ENCODE measurements at places on chromosomes 4 and X.

DNA sequence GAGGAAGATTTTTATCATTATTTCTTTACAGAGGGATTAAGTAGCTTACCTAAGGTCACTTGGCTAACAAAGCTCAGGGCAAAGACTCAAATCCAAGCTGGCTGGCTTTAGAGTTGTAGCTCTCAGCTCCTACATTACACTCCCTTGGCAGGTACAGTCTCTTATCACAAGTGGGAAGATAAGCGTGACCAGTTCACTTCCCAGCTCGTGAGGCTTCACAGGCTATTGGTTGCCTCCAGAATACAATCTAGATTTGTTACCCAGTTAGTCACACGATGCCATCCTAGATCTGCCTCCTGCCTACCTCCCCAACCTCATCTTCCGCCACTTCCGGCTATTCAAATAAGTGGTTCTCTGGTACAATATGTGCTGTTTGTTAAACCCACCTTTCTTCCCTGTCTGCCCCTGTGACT lies 3.7 kb downstream of the MMRN1 start:
- DNase-seq, result no peak

GRCh38 chrX:48493890-48494364 lies 14.9 kb upstream of the PORCN start:
- no peak for DNase-seq

DNA sequence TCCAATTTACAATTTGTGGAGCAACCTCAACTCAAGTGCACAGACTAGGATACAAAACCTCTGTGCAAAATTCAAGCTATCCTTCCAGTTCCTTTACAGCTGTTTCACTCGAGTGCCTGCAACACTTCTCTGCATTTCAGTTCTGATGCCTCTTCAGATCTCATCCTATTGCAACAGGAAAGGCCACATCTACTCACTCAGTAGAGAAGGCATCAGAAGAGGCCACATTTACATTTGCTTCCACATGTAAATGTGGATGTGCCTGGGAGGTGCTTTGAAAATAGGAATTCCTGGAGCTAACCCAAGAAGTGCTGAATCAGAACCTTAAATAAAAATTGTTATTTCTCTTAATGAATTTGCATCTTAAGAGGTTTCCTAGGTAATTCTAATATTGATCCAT lies 45.8 kb upstream of the SERTM2 start:
- DNase-seq, result no peak

GRCh38 chr4:8207314-8207713 lies 8.2 kb downstream of the SH3TC1 start:
- DNase-seq, result no peak

DNA sequence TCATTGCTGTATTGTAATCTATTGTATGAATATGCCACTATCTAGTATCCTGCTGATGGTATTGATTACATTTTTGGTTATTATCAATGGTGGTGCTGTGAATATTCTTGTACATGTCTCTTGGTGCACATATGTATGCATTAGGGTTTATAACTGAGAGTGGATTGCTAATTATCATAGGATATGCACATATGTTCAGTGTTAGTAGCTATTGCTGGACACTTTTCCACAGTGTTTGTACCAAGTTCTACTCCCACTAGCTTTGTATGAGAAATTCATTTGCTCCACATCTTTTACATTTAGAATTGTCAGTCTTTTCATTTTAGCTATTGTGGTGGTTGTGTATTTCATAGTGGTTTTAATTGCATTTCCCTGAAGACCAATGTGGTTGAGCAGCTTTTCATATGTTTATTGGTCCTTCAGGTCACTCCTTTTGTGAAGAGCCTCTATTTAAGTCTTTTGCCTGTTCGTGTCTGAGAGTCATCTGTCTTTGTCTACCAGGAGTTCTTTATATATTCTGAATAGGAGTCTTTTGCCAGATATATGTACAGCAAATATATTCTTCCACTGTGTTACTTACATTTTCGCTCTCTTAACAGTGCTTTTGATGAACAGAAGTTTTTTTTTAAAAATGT lies 87.1 kb downstream of the TBC1D19 start:
- DNase-seq, result no peak

GRCh38 chr4:138184886-138185285 lies 57.3 kb downstream of the SLC7A11 start:
- DNase-seq, result no peak

- no peak for DNase-seq
Observed at GRCh38 chrX:138914767-138915166, 203.2 kb upstream of the FGF13 start.

DNA sequence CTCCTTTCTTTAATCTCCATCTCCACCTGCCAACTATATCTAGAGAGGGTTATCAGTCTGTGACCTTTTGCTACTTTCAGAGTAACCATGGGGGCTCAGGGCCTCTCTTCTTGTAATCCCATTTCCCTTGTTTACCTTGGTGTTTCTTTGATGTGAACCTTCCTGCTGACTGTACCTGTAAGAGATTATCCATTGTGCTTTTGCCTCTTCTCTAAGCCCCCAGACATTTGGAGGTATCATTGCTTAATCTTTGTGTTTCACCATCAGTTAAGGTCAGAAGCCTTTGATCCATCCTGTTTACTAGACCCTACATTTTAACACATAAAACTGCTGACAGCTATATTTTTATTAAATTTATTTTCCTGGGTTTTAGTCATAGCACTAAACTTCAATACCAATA lies 111.8 kb upstream of the RAP2C start:
- DNase-seq, result no peak

GRCh38 chr4:165288226-165288625 lies 39.2 kb upstream of the MSMO1 start:
- DNase-seq, result no peak

DNA sequence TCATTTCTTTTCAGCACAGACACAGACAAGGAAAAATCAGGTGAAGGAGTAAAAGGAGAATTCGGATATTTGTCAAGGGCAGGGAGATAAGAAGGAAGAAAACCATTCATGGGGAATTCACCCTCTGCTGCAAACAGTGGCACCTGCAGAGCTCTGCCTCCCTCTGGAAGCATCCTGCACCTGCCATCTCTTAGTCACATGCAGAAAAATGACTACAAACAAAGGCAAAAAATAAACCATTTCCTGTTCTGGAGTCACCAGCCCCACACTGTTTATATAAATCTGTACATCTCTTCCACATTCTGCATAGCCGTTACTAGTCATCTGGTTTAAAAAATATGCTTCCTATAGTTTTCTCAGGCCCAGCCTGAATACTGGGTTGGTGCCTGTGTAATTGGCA lies 205.3 kb downstream of the ARAP2 start:
- no peak for DNase-seq

Data from stimulated activated CD4-positive, alpha-beta T cell treated with anti-CD3 and anti-CD28 coated beads, Interleukin-4, amount 100 ng/mL, for 48 hours (primary cell).